RKO (cell line): ENCODE measurements at places on chromosomes 13 and 19.

DNA sequence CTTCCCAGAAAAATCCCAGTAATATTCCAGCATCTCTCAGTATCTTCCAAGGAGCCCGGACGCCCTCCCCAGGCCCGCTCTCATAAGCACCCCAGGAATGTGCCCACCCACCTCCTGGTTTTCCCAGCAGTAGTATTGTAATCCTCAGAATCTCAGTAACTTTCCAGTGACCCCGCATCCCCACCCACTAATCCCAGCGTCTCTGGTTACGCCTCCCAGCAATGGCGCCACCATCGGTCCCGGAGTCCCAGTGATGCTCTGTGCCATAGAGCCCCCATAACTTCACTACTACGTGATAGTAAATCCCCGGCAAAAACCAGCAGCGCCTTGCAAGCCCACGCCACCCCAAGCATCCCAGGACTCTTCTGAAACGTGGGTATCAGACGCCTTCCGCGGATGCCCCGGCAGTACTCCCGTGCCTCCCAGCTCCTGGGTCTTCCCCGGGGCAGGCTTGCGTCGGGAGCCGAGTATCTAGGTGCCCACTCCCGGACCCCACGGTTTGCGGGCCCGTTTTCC lies 928 bp upstream of the PNPLA6 start:
- peak; percentile 90 for DNase-seq

GRCh38 chr19:37869766-37870340 lies 36.5 kb downstream of the WDR87 start:
- DNase-seq, result no peak

- no peak for DNase-seq
Observed at GRCh38 chr19:1495799-1496713, 5.1 kb downstream of the REEP6 start.

DNA sequence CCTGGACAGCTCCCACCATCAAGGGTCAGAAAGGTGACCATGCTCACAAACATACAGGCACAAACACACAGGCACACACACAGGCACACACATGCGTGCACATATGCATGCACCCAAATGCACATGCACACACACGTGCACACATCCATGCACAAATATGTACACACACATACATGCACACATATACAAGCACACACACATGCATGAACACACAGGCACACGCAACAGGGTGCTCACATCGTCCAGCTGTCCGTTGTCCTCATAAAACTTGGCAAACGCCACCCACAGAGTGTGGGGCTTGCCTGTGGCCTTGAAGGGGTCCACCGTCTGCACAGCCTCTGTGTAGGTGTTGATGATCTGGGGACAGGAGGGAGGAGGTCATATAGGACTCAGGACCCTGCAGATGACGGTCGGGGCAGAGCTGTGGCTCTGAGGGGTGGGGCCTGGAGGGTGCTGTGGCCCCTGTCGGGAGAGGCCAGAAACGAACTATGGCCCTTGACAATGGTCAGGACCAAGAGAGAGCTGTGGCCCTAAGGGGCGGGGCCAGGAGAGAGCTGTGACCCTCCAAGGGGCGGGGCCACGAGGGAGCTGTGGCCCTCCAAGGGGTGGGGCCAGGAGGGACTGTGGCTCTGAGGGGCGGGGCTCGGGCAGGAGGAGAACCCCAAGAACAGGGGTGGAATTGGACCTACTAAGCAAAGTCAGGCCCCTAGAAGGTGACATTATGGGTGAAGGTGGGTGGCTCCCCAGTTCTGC lies 6.2 kb downstream of the XAB2 start:
- no peak for DNase-seq

- DNase-seq, result no peak
Observed at GRCh38 chr13:85564598-85564997, 234.6 kb downstream of the SLITRK6 start.

DNA sequence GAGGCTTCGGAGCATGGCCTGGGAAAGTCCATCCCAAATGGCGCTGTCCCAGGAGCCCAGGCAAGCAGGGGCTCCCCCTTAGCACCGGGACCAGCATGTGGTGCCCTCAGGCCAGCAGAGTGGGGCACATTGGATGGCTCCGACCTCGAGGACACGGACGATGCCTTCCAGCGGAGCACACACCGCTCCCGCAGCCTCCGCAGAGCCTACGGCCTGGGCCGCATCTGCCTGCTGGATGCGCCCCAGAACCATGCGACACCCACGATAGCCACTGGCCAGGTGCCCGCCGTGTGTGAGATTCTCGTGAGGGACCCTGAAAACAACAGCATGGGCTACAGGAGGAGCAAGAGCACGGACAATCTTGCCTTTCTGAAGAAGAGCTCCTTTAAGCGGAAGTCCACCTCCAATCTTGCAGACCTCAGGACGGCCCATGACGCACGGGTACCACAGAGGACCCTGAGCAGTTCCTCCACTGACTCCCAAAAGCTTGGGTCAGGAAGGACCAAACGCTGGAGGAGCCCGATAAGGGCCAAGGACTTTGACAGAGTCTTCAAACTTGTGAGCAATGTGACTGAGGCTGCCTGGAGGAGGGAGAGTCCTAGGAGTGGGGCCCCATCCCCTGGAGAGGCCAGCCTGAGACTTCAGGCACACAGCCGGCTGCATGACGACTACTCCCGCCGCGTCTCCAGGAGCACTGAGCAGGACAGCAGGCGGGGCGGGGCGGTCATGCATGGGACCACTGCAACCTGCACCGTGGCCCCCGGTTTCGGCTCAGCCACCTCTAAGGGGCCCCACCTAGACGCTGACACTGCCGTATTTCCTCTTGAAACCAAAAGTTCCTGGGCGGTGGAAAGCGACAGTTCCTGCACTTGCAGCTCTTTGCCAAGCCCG lies 63.1 kb downstream of the SPATA13 start:
- no peak for DNase-seq

DNA sequence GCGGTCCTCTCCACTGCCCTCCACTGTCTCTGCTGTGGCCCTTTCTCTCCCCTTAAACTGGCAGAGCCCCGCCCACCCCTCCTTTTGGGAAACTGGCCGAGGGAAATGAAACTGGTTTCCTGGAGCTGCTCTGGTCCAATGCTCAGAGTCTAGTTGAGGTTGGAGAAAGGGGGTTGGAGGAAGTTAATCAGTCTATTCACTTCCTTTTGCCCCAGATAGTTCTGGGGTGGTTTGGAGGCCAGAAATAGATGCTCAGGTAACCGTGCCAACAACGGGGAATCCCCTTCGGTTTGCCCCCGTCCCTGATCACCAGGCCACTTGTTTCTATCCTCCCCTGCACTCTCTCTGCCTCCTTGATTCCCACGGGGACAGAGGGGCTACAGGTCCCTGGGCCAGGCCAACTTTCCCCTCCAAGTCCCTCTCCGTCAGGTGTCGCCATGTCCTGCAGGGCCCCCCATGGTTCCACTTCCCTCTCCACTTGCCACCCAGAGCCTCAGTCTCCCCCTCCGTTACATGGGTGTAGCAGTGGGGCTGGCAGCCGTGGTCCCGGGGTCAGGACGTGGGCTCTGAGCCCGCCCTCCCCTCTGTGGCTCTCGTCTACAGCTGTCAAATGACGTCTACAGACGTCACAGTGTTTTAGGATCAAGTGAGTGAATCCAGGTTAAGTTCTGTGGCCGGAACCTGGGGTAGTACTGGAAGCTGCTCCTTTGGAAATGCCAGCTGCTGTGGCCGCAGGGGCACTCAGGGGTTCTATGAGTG lies at the start of gene IL4I1:
TSS of gene IL4I1 (minus strand) at position 25 of the 759 bp plus-strand sequence. CDS start 727 bp downstream, outside the sequence.
- DNase-seq, result no peak

- DNase-seq, result no peak
Observed at GRCh38 chr19:54337858-54338230, 1.1 kb downstream of the LILRA4 start.

DNA sequence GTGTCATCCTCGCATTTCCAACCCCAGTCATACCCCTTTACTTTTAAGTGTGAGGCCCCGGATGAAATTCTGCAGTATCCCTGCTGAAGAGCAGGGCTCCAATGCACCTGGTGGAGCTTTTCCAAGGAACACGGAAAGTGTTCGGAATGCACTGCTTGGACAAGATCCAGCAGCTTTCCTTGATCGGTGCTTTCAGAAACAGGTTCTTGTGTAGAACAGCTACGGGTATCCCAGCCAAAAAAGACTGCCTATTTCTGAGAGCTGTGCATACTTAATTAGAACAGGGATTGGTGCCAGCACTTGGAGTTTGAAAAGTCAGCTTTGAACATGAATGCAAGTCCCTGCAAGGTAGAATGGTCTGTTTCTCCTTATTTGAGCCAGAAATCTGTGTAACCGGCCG lies 87.2 kb upstream of the C1QTNF9B start:
- DNase-seq, result no peak

DNA sequence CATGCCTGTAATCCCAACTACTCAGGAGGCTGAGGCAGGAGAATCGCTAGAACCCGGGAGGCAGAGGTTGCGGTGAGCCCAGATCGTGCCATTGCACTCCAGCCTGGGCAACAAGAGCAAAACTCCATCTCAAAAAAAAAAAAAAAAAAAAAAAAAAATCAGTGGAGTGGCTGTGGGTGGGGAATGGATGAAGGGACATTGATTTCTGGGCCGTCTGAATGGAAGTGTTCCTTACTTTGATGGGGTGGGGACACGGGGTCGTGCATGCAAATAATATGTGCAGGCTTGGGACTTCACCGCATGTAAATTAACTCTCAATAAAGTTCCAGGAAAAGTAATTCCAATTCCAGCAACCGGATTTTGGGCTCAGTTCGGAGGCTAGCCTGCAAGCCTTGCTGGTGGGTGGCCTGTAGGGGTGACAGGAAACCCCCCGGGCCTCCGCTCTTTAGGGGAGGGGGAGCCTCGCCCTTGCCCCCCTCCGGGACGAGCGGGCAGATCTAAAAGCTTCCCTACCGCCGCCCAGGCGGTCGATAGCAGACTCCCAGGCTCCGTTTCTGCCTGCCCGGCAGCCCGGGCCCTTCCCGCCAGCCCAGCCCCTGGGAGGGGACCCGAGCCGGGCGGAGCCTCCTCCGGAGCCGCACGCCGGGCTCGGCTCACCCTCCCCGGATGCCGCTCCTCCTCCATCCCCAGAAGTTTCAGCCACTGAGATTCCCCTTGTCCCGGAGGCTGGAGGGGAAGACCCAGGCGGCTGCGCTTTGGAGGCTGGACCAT lies 48.0 kb upstream of the ADGRE5 start:
- no peak for DNase-seq

GRCh38 chr13:65719831-65720230 lies 1510.3 kb downstream of the PCDH9 start:
- DNase-seq, result no peak

- peak; percentile 95 for DNase-seq
Observed at GRCh38 chr19:5903624-5904351, at the start of gene NDUFA11. Gene NDUFA11 (minus strand): TSS chr19:5903790. CDS start chr19:5903708, 82 bp downstream.

DNA sequence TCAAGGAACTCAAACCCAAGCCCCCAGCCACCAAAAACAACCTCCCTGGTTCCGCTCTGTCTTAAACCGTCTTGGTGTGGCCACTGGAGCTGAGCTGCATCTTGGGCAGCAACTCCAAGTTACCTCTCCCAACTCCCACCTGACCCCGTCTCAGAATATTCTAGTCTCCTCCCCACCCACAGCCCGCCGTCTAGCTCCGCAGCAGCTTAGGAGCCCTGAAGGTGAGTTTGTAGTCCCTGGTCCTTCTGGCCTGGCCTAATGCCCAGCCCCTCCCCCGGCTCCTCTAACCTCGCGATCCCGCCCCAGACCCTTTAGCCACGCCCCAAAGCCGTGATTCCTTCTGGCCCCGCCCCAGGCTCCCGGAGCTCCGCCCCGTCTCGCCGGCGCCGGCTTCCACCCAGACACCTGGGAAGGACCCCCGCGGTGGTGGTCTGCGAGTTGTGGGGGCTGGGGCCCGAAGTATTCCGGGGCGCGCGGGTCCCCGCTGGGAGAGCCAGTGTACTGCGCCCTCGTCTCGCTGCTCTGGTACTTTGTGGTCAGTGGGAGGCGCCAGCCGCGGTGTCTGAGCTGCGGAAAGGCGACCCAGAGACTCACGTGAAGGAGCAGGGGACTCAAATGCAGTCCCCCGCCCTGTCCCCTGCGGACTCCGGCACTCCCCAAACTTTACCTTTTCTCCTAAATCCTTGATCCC lies 2.5 kb upstream of the LHB start:
- peak; percentile 80 for DNase-seq

DNA sequence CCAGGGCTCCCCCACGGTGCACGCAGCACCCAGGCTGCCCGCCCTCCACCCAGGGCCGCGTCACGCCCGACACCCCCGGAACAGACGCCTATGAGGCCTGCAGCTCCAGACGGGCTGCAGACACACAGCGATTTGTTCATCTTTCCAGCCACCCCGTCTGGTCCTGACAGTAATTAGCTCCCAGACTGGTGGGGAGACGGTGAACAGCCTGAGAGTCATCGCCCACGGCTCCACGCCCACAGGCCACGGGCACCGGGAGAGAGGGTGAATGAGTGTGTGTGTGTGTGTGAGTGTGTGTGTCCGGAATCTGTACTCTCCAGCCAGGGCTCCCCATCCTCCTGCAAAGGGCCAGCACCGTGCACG lies 18.1 kb downstream of the GADD45B start:
- DNase-seq, result peak; percentile 39

GRCh38 chr19:2113439-2114211 lies 16.9 kb downstream of the IZUMO4 start:
- no peak for DNase-seq

DNA sequence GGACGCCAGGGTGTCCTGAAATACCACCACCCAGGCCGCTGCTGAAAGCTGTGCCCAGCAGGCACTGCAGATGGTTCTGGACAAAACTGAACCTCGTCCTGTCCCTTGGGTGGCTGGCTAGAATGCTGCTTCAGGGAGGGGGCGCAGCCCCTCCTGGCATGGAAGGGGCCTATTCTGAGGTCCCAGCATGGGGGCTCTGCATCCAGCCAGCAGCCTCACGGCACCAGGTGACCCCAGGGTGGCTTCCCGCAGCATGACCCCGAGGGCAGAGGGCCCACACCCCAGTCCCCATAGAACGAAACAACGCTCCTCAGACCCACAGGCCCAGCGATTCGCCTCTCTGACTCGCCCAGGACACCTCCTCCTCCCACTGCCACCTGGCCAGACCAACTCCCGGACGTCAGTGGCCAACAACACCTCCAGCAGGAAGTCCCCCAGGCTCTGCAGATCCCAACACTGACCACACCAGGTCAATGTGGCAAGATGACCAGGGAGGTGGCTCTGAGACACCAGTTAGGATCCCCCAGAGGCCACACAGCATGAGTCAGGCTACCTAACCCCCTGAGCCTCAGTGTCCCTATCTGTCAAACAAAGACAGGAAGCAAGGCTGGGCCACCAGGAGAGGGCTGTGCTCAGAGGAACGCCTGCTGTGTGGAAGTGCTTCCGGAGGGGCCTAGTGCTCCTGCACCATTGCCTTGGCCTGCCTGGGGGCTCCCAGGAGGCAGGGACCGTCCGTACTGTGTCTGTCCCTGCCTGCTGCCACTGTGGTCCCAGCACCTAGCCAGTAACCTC lies 6.1 kb downstream of the MKNK2 start:
- DNase-seq, result no peak
